ENCODE measurements at places on chromosomes 16 and 17.
A peak's percentile ranks its signal among the peaks of the same experiment; 100 is the strongest.

DNA sequence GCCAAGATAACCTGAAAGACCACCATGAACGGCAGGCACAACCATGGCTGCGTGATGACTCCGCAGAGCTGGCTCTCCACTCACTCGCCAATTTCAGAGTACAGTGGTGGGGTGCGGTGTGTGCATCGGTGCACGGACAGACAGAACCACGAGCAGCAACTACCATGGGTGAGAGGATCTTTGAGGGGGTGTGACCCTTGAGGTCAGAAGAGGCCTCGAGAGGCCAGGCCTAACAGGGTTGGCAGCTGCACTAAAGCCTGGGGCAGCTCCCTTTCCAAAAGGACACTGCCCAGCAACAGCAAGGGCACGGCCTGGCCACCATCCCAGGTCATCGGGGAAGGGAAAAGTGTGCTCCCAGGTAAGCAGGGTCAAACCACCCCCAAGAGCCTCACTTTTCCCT, 1.9 kb upstream of the ECI1 start:
- DNase-seq, result no peak

DNA sequence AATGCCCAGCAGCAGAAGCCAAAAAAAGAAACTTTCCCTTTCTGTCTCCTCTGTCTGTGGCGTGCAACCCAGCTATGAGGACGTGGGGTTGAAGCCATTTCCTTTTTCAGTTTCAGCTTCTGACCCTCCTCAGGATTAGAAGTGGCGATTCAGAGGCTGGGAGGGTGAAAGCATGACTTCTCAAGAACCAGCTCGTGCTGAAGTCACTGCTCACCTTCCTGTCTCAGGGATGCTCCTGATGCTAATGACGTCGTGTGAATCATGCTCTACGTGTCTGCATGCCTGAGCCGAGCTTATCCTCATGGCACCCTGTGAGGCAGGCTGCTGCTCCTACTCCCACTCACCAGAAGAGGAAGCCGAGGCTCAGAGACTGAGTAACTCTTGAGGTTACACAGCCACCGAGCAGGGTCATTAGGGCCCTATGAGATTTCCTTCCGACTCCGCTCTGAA, 5.7 kb upstream of the LPO start:
- no peak for DNase-seq

DNA sequence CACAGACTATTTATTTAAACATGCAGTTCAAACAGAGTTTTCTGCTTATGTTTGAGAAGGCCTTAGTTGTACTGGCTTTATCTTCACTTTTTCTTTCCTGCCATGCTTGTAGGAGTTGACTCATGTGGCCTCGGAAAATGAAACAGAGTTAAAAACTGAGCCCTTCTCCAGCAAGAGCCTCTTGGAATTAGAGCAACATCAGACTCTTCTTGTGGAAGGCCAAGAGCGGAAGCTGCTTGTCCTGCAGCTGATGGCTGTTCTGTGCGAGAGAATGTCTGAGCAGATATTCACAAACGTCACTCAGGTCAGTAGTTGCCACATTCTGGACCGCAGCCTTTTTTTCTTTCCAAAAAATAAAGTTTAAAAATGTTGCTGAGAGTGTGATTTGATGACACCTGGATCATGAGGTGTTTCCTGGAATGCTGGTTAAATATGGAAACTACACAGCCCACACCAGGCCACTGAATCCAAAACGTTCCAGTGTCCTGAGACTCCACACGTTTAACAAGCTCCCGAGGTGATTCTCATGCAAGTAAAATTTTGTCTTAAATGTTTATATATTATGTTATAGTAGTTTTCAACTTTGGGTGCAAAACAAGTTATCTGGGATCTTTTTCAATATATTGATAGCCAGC, 65.9 kb downstream of the TANGO6 start:
- DNase-seq, result no peak

- no peak for DNase-seq
These were observed 17.9 kb downstream of the KPNA2 start for GRCh38 chr17:68053231-68054013.

- DNase-seq, result no peak
These were observed 41.2 kb downstream of the MEAK7 start for GRCh38 chr16:84463221-84463620.

GRCh38 chr17:73203788-73204479, 11.1 kb downstream of the COG1 start:
- peak; percentile 8 for DNase-seq

DNA sequence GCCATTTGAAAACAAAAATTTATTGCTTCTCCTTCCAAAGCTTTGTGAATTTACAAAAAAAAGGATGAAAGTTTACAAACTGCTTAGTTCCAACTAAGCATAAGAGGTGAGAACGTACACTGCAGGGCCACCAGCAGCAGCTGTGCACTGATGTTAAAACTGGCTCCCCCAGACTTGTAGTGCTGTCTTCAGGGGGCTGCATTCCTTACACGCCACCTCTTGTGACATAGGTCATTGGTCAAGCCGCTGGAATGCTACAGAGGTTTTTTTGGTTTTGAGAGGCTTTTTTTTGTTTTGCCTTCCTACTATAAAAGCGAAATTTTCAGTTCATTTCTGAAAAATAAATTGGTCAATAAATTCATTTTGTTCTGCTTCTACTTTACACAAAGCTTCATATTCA, 6.9 kb downstream of the IFT20 start:
- DNase-seq, result no peak

- no peak for DNase-seq
These were observed 7.4 kb downstream of the PNPO start for GRCh38 chr17:47948706-47949196.

DNA sequence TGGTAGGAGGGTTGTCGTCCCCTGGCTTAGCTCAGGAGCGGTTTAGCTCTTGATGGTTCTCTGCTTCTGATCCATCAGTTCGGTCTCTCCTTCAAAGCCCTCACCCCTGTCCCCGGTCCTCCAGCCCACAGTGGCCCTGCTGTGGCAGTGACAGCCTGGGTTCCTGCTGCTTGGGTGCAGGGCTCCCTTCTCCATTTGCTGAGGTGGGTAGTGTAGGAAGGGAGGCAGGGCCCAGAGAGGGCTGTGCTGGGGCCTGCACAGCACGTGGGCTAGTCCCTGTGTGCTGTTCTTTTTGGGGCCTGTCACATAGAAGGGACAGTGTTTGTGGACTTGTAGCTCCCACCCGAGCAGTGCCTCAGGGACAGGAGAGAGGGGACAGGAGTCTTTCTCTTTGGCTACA, 18.3 kb downstream of the TMEM94 start:
- DNase-seq, result no peak
